ENCODE measurements at places on chromosomes 6 and 20.
A peak's percentile ranks its signal among the peaks of the same experiment; 100 is the strongest.

- peak; percentile 56 for DNase-seq
Observed at GRCh38 chr6:7106752-7107577, 796 bp upstream of the RREB1 start.

- no peak for DNase-seq
Observed at GRCh38 chr20:34268851-34269636, 27.8 kb downstream of the ASIP start.

DNA sequence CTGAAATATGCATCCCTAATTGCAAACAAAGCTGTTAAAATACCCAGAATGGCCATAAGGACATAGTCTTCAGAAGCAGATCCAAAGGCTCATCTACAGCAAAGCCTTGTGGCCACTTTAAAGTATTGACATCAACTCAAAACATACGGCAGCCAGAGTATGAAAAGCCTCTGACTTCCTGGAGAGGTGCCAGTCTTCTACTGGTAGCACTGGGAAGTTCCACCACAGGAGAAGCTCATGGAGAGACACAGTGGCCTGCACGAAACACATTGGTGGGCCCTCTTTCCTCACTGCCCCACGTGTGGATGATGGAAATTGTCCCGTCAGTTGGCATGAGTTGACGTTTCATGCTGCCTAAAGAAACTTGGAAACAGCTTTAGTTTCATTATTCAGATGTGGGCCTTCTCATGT lies 202.6 kb upstream of the HEY2 start:
- DNase-seq, result no peak

- no peak for DNase-seq
Observed at GRCh38 chr20:403582-403957, 4.5 kb upstream of the RBCK1 start.

- no peak for DNase-seq
Observed at GRCh38 chr6:170245475-170245992, 45.3 kb downstream of the DLL1 start.

GRCh38 chr20:64049060-64049877 lies at the start of gene SOX18:
Gene SOX18, minus strand, starts transcription at chr20:64049639. Its CDS starts 123 bp downstream, at chr20:64049516.
- peak; percentile 45 for DNase-seq

- DNase-seq, result no peak
Observed at GRCh38 chr6:112337209-112337638, 9.9 kb upstream of the RFPL4B start.

- peak; percentile 11 for DNase-seq
Observed at GRCh38 chr6:70413992-70414494, 735 bp downstream of the FAM135A start.

DNA sequence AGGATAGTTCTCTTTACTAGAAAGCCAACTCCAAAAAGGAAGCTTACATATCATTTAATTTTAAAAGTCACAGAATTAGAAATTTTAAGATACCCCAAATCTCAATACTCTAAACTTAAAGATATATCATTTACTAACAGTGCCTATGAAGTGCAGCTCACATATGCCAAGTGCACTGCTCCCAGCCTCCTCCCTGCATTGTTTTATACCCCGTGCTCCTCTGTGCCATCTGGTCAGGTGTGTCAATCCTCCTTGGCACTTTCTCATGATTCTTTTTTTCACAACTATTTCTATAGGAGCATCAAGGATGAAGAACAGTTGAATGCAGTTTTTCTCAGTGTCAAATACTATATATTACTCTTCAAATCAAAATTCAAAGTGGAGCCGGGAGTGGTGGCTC lies 8.8 kb downstream of the MAP7 start:
- no peak for DNase-seq

DNA sequence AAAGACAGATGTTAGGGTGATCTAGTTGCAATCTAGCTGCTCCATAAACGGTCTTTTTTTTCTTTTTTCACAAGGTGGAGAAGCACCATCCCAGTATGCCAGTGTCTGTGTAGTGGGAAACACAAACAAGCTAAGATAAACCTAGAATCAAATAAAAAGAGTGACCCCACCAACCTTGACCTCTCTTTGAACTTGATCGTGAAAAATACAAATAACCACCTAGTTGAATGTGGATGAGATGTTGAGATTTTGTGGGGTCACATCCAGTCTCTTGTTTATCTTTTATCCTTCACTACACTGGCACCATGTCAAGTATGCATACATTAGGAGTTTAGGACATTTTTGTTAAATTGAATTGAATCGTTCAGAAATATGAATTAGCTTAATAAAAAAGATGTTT lies 194.6 kb upstream of the EYA4 start:
- no peak for DNase-seq

- DNase-seq, result no peak
Observed at GRCh38 chr20:44050327-44050726, 135.7 kb downstream of the TOX2 start.

DNA sequence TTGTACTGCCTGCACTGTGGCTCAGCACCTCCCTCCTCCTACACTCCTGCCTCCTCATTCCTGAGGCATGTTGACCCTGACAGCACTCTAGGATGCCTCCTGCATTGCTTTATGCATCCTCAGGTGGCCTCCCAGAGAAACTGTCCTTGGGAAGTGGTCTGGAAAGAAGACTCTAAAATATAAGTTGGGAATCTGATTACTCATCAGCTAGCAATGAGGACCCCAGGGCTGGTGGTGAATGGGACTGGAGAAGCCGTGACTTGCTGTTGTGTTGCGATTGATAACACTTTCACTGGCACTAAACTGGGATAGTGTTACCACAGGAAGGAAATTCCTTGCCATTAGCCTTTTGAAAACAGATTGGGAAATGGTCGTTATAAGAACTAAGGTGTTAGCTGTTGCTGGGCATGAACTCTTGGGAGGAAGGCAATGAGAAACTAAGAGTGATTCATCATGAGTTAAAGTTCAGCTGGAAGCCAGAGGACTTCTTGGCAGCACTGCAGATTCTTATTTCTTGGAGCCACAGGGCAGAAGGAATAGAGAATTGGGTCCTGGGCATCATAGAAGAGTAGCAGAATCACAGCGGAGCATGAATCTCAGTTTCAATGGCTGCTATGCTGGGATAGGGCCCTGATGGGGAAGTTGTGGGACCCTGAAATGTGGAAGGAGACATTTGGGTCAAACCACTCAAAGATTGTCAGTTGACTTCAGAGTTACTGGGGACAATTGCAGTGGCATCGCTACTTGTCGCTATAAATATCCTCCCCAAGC lies 10.1 kb upstream of the SIRPD start:
- DNase-seq, result no peak

GRCh38 chr6:42748203-42748898 lies 2.4 kb upstream of the TBCC start:
- no peak for DNase-seq

- no peak for DNase-seq
Observed at GRCh38 chr6:169046021-169046420, 207.6 kb downstream of the THBS2 start.

GRCh38 chr20:45469336-45470261 lies at the start of gene WFDC2:
Gene WFDC2, plus strand, starts transcription at chr20:45469753. Its CDS starts 29 bp downstream, at chr20:45469782.
- no peak for DNase-seq

DNA sequence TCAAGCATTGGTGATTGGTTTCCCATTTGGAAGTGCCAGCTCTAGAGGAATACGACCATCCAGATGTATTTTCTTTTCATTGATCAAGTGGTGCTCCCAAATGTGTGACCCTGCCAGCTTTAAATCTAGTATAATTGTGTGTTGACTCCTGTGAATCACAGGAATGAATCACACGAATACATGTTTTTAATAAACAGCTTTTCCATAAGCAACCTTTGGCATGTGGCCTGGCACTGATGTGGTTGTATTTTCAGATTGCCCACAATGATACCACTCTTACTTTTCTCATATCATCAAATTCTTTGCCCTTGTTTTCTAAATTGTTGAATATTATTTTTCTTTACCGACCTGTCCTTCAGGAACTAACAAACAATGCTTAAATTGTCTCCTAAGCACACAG lies 367 bp downstream of the GSTA3 start:
- no peak for DNase-seq

DNA sequence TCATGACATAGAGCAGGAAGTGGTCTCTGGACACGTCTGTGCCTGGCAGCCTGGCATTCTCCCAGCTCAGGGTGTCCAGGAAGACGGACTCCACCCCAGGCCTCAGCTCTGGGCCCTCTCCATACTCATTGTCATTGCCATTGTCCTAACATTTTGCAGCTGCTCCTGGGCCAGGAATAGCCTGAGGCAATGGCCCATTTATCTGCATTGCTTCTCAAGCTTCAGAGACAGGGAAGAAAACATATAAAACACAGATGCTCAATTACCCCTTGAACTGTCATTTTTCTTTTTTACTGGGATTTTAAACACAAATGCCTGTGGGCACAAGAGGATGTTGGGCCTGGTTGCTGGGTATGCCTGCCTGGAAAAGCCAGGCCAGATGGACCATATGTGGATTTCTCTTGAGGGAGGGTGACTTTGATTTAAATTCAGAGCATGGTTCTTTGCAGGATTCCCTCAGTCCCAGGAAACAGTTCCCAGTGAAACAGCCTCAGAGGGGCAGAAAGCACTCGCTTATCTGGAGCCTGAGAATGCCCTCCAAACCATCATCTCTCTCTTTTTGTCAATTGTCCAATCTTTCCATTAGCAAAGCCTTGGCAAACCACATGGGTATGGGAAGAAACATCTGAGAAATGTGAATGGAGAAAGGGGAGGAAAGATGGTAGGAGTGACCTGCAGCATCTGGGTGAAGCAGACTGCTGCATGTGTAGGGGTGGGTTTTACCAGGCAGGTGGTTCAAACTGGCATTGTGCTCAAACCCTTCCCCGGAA lies 17.9 kb downstream of the LAMP5 start:
- no peak for DNase-seq

- DNase-seq, result no peak
Observed at GRCh38 chr6:38522322-38522721, 117.4 kb downstream of the BTBD9 start.

DNA sequence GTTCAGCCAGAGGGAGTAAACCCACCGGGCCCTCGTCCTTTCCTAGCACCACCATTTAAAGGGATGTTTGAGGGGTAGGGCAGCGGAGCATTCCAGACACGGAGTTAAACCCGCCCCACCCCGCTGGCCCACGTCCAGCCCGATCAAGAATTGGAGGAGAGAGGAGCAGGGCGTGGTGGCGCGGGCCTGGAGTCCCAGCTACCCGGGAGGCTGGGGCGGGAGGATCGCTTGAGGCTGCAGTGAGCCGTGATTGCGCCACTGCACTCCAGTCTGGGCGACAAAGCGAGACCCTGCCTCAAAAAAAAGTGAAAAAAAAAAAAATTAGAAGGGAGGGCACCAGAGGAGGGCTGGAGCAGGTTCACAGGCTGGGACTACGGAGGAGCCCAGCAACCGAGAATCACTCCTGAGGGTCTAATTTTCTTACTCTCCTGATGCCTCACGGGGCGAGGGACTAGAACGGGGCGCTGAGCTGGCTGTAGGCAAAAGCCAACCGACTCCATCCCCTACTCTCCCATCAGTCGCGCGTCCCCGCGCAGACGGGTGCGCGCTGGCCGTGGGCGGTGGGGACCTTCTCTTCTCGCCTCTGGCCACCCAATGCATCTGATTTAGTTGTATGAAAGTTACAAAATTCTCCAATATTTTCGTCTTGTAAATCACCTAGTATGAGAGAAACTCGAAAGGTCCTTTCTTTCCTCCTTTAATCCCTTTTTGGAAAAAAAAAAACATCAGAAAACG lies 6.1 kb upstream of the HSPA1B start:
- peak; percentile 73 for DNase-seq

GRCh38 chr6:87617405-87617804 lies 27.5 kb downstream of the ORC3 start:
- DNase-seq, result no peak

DNA sequence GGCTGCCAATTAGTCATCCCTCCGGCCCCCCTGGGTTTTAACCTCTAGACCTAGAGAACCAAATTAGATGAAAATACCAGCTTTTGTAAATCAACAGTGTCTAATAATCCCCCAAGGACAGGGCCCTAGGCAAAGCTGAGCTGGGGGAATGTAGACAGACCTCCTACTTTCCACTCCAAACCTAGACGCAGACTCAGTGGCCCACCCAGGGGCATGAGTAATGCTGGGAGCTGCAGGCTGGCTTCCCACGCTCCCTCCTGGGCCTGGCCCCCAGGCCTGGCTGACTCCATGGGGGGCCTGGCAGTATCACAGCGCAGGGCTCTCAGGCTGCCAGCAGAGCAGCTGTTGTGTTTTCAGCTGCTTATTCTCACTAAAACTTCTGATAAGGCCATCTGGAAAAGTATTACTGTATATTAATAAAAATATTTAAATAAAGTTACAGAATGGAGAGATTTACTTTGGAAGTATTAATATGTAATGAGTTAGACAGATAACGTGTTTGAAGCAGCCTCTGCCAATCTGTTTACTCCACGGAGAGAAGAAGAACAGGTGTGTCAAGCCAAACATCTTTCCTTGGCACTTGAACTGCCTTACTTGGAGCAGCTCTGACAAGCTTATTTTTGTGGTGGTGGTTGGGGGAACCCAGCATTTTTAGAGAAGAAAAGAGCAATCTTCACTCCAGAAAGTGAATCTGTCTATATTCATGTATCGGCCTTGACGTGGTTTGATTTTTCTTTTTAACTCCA lies 144.0 kb upstream of the AGPAT4 start:
- no peak for DNase-seq

DNA sequence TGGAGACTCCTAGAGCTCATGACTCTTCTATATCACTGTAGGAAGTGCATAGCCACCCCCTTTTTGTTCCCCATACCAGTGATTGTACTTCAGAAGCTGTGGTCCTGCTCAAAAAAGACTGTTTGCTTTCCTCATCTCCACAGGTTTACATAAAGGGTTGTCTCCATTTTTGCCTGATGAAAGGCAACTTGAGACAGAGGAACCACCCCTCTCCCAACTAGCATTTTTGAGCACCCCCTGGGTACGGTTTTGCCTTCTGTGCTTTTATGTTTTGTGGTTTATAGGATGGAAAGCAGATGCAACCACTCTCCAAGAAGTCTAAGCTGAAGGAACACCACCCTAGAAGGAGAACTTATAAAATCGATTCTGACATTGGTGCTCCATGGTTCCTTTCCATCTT lies 127.7 kb upstream of the SUPT3H start:
- DNase-seq, result no peak

DNA sequence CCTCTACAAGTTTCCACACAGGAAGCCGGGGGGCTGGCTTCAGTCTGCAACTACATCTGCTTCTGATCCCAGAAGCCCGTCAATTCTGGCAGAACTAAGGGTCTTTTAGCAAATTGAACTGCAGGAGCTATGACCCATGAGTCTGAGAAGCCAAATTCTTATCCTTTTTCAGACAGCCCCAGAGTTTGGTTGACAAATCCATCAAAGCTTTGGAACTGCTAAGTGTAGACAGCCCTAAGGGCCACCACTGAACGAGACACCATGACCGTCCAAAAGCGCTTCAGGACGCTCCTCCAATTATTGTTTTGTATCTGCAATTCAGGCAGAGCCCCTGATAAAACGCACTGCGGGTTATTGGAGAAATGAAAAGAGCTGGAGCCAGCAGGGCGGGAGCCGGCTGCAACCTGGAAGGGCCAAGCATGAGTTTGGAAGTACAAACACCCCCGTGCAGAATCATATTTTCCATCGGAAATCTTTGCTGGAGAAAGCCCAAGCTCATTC lies 67.1 kb downstream of the GNAS-AS1 start:
- DNase-seq, result no peak

- no peak for DNase-seq
Observed at GRCh38 chr6:134888316-134888715, 61.6 kb downstream of the ALDH8A1 start.

All from activated CD4-positive, alpha-beta T cell treated with anti-CD3 and anti-CD28 coated beads, Interleukin-2, amount 50 U/mL, for 16 hours (primary cell).